NCI-H526 treated with DMSO at 0.1 percent for 48 hours (cell line): ENCODE measurements at places on chromosomes 16 and 17.

DNA sequence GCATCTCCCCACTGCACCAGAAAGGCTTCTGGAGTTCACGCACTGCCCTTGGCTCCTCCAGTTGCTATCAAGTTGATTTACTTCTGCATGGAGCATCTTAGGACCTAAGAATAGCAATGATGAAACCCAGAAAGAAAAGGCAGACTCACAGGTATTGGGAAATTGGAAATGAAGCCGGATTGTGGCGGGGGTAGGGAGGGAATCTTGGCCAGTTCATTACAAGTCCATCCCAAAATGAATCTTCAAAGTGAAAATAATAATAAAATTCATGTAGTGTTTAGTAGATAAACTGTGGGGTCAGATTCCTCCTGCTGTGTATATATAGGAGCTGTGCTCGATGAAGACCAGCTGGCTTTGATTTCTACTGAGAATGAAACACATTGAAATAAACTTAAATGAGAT is 33.7 kb downstream of the TEKT3 start:
- no peak for DNase-seq

GRCh38 chr17:5373112-5373511 is 46.4 kb downstream of the NUP88 start:
- no peak for DNase-seq

DNA sequence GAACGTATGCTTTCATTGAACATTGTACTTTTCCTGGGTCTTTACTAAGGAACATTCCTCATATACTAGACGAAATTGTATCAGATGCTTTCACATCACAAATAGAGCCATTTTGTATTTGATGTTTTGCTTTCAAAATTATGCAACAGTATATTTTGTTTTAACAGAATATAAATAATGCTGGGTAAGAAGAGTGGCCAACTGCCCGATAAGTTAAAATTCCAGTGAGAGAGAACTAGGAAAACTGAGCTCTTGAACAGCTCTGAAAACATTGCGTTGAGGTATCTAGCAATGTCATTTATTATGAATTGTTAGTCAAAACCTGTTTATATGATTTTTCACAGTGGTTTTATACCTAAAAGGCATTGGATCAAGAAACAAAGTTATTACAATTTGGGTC is 50.8 kb downstream of the USP10 start:
- DNase-seq: no peak

GRCh38 chr16:87416826-87417527 is 24.8 kb downstream of the MAP1LC3B start:
- DNase-seq: no peak

DNA sequence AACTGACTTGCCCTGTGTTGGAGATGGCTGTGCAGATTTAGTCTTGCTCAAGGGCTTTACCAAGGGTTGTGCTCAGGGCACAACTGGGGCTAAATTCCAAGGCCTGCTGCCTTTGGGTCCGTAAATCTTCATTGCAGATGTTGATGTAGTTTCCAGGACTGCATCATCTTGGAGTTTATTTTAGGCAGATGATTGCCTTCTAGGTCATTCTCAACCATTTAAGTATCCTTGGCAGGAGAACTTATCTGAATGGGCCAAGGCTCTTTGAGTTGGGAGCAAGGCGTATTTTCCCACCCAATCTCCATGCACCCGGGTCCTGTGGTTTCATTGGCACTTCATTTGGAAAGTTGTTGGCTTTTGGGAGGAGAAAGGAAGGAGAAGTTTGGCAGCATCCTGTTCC is 200.3 kb downstream of the MSI2 start:
- no peak for DNase-seq

- DNase-seq: no peak
Observed at GRCh38 chr16:73032541-73033270, 15.2 kb downstream of the ZFHX3 start.

DNA sequence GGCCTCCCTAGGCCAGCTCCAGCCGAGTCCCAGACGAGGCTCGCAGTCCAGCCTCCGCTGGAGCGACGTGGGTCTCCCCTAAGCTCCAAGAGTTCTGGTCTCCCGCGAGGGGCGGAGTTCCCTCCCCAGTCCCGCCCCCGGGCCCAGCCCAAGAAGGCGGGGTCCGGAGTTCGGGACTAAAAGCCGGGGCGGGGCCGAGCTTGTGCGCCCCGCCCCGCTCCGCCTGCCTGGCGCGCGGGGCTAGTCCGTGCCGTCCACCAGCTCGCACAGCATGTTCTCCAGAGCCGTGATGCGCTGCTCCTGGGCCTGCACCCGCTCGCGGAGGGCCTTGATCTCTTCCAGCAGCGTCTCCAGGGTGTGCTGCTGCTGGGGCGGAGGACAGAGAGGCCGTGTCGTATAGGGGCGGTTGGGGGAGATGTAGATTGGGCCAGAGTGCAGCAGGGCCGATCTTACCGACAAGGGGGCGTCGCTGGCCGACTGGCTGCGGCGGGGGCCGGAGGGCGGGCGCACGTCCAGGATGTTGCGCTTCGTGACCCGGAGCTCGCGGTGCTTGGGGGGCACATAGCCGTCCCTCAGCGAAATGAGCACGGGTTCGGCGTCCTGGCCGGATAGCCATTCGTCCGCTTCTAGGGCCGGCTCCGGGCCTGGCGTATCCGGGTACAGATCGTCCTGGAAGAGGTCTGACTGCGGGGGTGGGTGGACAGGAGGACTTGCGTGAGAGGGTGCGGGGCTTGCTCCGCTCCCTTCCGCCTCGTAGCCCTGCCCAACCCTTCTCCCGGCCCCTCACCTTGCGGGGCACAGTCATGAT is 7.0 kb downstream of the CORO6 start:
- peak; percentile 88 for DNase-seq

DNA sequence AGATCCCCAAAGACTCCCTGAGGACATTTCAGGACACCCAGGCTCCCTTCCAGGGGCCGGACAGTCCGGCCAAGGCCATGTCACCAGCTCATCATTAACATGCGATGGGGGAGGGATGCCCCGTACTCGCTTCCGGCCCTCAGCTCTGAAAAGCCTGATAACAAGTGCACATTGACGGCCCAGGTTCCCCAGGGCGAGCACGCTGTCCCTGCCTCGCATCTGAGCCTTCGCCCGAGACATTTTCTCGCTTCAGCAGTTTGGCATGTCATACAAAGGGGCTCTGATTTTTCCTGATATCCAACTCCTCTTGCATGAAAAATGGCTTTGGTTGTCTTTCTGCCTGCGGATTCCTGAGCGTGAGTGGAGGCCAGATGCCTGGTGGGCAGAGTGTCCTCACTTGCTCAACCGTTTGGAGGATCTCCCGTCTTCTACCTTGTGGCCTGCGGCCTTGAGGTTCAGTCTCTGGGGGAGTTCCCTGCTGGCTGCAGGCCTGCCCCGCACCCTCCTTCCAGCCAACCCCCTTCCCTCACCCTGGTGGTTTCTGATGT is 14.1 kb downstream of the CACNG4 start:
- no peak for DNase-seq

DNA sequence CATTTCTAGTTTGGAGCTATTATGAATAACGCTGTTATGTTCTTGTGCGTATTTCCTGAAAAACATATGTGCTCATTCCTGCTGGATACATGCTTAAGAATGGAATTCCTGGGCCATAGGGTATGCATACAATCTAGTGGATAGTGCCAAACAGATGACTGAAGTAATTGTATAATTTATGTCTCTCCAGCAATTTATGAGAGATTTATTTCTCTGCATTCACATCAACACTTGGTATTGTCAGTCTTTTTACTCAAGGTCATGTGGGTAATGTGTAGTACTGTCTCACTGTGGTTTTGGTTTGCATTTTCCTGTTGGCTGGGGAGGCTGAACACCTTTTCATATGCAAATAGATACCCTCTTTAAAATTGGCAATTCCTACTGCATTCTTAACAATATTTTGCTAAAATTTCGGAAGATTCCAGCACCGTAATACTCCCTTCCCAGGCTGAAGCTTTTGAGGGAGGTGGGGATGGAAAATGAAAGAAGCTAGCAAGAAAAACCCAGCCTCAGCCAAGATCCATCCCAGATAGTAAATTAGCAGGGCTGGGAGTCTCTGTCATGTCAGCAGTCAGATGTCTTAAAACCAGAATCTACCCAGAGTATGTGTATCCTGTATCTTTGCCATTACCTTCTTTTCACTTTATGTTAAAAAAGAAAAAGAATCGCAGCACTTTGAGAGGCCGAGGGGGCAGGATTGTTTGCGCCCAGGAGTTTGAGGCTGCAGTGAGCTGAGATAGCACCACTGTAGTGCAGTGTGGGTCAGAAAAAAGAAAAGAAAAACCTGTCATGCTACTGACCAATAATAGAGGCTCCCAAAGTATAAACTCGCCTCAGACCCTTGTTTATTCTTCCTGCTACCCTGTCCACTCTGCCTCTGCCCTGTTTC is 204.9 kb downstream of the LGALS9B start:
- no peak for DNase-seq

DNA sequence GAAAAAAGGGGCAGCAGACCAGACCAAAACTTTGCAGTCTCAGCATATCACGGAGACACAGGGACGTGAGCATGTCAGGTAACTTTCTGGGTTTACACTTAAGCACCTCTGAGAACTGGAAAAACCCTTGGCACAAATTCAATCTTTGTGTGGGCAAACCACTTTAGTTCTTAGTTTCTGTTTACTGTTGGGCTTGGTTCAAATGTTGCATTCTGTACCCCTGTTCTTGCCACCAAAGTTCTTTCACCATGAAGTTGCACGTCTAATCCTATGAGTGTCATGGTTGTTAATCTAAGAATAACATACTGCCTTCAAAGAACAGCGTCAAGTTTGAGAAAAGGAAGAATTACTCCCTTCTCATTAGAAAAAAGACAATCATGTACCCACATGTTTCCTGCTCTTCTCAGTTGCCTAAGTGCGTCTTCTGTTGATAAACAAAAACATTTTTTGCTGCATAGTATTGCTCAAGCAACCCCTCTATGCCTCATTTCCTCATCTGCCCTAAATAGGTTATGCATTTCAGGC is 11.6 kb downstream of the KRT33A start:
- no peak for DNase-seq

DNA sequence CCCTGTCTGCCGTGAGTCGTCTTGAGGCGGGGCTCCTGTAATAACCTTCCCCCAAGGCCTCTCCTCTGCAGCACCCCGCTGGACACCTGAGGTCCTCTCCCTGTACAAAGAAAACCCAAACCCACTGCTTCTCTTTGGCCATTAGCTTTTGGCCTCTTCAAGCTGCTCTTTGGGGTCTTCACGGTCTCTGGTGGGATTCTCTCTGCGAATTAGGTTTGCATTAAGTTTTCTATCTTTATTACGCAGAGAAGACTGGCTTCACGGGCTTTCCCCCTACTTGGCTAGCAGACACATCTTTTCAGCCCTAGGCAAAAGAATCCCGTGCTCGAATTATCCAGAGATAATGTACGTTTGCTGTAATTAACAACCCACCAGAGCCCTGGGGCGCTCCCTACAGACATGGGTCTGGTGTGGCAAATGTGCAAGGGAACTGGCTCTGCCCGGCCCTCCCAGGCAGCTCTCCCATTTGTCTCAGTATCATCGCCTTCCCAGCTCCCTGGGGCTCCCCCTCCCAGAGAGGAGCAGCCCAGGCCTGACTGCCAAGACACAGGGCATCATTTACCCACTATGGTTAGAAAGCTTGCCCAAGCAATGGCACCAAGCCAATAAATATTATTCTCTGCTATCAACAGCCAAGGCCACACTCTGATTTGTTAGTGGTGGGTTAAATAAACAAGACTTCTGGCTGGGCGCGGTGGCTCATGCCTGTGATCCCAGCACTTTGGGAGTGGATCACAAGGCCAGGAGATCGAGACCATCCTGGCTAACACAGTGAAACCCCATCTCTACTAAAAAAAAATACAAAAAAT is 24.7 kb upstream of the KLHDC4 start:
- no peak for DNase-seq

GRCh38 chr17:33572615-33573014 is 279.5 kb upstream of the ASIC2 start:
- DNase-seq: no peak

GRCh38 chr16:67236563-67237395 is 9.8 kb downstream of the TMEM208 start:
- DNase-seq: no peak

- no peak for DNase-seq
Observed at GRCh38 chr16:68353366-68353765, 42.5 kb downstream of the PRMT7 start.

GRCh38 chr17:51120357-51120738 is 320 bp downstream of the SPAG9 start:
- peak; percentile 65 for DNase-seq

DNA sequence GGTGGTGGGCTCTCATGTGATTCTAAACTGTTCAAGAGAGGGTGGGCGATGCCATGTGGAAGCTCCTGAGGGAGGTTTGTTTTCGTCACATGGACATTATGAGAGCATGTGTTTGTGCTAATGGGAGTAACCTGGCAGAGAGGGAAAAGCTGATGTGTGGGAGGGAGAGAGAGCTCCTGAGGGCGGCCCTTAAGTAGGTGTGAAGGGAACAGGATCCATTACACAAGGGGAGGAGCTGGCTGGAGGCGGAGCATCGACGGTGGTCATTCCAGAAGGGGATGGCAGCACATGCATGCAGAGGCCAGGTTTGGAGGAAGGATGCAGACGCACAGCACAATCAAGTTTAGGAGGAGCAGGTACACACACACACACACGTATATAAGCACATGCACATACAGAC is 197.5 kb downstream of the RPTOR start:
- no peak for DNase-seq

DNA sequence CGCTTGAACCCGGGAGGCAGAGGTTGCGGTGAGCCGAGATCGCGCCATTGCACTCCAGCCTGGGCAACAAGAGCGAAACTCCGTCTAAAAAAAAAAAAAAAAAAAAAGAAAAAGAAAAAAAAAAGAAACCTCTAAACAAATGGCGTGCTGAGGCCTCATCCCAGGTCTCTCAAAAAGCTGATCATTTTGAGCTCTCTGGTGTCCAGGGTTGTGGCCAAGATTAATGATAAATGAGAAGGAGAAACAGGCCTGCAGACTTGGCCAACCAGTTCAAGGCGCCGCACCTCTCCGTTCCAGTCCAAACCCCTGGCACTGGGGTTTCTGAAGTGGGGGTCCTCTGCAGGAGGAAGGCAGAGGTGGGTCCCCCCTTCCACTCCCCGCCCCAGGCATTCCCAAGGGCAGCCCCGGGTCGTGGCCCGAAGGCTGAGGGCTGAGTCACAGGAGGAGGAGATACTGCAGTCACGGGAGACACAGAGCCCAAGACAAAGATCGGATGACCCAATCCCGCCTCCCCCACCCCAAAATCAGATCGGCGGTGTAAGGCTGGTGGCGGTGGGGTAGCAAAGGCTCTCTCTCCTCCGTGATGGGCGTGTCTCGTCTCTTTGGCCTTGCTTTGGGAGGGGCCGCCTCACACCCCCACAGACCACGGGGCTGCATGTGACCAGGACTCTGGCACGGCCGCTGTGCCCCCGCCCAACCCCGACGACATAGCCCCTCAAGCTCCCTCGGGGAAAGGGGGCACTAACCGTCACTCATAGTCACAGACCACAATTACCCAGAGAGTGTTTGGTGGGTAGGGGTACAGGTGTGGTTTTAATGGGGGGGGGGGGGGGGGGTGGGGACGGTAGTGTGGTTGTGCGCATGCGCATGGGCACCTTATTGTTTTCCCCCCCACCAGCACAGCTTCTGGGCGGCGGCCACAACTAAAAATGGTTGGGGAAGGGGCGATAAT is 1.1 kb downstream of the VAT1 start:
- DNase-seq: no peak

GRCh38 chr16:1322407-1322806 is 11.0 kb upstream of the BAIAP3 start:
- DNase-seq: no peak

GRCh38 chr16:83953796-83954576 is 946 bp downstream of the OSGIN1 start:
- peak; percentile 7 for DNase-seq

- DNase-seq: no peak
Observed at GRCh38 chr17:72580321-72581127, 459.7 kb downstream of the SOX9 start.
